ENCODE measurements at places on chromosomes 1 and 21. TPM values are rescaled to one million over a fixed set of nuclear protein-coding genes. Genes with fewer than 3 reads are reported as not detected.

DNA sequence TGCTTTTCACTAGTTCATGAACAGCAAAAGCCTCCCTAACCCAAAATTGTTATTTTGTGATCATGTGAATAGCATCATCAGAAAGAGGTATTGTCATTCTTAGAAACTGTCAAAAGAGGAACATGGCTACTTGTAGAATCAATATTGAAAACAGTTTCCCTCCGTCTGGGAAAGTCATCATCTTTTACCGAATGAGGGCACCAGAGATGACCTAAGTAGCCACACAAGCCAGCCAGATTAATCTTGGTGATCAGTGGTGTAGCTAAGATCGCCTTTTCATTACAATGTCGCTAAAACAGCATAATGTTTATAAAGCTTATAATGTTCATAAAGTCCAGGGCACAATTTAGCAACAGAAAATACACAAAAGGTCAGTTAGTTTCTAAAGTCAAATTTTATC is 136.1 kb downstream of the SIPA1L2 start:
- DNase-seq = no peak

- DNase-seq = peak; percentile 83
Observed at GRCh38 chr1:65108025-65108642, 39.9 kb upstream of the AK4 start.

Gene RGS13
- 2.3 TPM for polyA plus RNA-seq

- DNase-seq = peak; percentile 70
Observed at GRCh38 chr1:101238681-101239094, 1.9 kb downstream of the S1PR1 start.

DNA sequence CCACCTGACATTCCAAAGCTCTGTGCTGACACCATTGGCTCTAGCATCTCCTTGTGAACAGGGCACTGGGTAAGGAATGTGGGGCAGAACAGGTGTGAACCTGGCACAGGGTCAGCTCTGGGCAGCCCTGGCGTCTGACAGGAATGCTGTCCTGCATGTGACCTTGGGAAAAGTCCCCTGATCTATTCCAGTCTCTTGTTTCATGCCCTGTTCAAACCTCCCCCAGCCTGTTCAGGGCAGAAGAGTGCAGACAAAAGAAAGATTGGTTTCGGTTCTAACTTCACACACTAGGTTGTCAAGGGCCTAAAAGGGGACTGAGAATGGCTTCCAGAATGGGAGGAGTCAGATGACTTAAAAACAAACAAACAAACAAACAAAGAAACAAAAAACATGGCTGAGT is 27.6 kb upstream of the SDHB start:
- DNase-seq = no peak

DNA sequence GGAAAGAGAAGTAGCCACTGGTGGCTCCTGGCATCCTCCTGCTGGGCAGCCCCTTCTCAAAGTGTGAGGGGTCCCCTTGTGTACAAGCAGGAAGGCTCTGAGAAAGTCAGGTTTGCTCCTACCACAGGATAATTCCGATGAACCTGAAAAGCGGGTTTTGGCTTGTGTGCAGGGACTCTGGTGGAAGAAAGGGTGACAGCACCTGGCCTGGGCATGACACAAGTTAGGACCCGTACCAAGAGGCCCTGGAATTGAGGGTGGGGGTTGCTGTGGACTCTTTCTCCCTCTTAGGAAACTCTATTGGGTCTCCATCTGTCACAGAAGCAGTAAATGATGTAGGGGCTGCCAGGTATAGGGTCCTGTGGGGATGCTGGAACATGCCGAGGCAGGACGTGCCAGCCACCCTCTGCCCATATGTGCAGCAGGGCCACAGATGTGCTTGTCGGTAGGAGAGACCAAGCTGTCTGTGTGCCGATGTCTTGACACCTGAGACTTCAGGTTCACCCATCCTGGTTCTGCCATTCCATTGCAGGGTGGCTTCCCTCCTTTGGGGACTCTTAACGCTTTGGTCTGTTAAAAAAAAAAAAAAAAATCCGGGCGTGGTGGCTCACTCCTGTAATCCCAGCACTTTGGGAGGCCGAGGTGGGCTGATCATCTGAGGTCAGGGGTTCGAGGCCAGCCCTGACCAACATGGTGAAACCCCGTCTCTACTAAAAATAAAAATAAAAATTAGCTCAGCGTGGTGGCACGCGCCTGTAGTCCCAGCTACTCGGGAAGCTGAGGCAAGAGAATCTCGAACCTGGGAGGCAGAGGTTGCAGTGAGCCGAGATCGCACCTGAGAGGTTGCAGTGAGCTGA is 9.8 kb downstream of the C1orf35 start:
- DNase-seq = no peak

- DNase-seq = no peak
Observed at GRCh38 chr1:2637442-2638145, 4.8 kb upstream of the MMEL1 start.

- DNase-seq = no peak
Observed at GRCh38 chr1:116360429-116361173, 12.4 kb upstream of the ATP1A1 start.

GRCh38 chr1:156860113-156860627 is 495 bp upstream of the NTRK1 start:
- DNase-seq = no peak

GRCh38 chr1:70754701-70755100 is 292.9 kb downstream of the PTGER3 start:
- no peak for DNase-seq

DNA sequence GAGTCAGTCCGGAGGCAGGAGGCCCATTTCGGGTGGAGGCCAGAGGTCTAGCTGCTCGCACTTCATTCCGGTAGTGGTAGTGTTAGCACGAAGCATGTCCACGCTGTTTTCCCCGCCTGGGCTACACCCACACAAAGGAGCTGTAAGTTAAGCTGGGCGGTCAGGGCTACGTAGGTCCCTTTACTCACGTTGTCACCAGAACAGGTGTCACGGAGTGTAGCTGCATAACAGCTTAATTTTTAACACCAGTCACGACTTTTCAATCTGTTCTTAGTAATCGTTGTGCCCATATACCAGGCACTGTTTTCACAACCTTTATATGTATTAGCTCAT is 15.6 kb downstream of the HLX start:
- DNase-seq = no peak

DNA sequence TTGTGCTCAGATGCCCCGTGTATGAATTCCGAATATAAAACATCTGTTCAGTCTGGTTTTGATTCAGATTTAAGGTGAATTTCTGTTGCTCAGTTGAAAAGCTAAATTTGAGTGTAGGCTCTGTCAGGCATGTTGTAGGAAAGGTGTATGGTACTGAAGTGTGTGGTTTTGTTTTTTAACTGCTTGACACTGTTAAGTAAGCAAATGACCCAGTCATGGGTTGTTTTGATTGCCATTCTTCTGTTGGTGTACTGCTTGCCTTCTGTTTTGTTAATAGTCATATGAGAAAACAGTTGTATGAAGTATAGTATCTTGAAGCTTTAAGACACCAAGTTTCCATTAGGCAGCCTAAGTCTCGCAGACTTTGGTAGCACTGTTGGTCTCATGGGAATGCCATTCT is 10.0 kb downstream of the MRPS6 start:
- DNase-seq = no peak

GRCh38 chr1:217614200-217614712 is 16.6 kb downstream of the GPATCH2 start:
- DNase-seq = no peak

DNA sequence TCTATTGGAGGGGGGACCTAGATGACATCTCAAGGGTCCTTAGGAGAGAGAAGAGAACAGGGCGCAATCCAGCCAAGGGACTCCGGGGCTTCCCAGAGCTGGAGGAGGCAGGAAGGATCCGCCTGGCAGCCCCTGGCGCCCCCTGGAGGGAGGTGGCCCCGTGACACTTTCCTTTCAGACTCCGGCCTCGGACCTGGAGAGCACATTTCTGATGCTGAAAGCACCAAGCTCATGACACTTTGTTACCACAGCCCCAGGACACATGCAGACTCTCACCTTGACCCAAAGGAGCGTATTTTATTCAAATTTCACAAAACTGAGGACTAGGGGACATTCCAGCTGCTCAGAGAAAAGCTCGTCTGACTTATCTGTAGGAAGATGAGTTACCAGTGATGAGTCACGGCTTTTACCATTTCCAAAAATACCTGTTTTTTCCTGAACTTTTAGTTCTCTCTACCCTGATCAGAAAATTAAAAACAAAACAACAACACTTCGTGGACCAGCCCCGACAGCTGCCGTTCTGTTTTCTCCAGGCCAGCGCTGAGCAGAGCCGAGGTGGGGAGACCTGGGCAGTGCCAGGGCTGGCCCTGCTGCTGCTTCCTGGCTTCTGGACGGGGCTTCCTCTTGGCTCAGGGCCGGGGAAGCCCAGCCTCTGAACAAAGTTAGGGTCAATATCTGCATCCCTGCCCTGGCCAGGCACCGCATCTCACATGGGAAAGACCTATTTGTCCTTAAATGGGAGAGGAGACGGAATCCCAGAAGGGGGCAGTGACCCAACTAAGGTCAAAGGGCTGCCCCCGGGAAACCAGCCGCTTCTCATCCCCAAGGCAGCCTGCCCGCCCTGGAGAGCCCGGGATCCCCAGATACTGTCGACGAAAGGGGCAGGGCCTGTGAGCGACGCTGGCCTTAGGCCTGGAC is 21.6 kb upstream of the POFUT2 start:
- DNase-seq = peak; percentile 71

Gene MRPL55
- 61.1 TPM for polyA plus RNA-seq

GRCh38 chr1:10295481-10296085 is 85.2 kb downstream of the KIF1B start:
- DNase-seq = no peak

DNA sequence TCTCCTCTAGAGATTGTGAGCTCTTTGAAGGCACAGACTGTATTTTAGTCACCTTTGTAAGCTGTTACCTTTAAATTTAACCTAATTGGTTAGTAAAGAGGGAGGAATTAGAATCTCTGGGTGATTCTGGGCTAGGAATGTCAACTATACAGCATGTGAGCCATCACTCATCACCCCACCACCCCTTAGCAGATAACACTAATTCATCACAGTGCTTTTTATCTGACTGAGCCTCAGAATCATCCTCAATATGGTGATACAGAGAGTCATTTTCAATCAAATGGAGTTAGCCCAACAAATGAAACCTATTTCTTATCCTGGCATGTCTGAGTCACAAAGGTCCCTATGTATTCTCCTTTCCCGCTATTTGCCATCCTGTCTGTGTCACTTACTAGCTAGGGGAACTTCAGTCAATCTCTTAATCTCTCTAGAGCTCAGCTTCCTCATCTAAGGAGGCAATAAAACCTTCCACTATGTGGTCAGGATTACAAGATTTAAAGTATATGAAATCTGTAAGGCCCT is 13.3 kb downstream of the KCNJ10 start:
- no peak for DNase-seq

GRCh38 chr1:232149287-232150201 is 480.4 kb downstream of the SIPA1L2 start:
- no peak for DNase-seq

GRCh38 chr1:38166461-38166860 is 119.9 kb upstream of the POU3F1 start:
- no peak for DNase-seq

Gene CBS
- polyA plus RNA-seq = 8.5 TPM

- no peak for DNase-seq
Observed at GRCh38 chr1:59015708-59016107, 231.9 kb upstream of the JUN start.

DNA sequence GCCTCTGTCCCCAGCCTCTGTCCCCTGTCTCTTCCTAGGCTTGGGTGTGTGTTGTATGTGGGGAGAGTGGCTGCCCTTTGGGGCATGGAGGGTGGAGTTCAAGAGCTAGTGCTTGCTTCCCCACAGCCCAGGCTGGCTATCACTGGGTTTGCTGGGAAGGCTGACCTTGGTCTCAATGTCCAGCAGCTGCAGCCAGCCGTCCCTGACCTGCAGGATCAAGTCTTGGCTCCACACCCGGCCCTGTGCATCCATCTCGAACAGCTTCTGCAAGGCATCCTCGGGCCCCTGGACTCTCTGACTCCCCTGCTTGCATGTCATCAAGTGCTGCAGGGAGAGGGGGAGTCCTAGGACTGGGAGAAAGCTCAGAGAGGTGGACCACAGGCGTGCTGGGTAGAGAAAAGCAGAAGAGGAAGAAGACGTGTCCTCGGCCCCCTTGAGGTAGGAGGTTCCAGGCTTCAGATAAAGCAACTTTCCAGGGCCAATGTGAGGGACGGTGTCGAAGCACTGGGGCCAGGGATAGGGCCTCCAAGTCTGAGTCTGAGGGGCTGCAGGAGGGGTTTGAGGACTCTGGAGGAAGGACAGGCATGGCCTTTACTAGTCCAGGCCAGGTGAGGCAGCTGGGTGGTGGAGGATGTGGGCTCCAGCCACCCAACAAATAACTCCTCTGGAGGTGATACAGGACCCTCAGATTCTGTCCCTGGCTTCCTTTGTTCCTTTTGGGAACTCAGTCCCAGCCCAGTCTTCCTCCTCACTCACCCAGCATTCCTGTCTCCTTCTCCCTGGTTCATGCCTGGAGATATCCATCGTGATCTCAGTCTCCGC is 4.0 kb downstream of the EPS8L3 start:
- DNase-seq = no peak

Gene SFN
- 6.9 TPM for polyA plus RNA-seq

GRCh38 chr1:221192055-221192454 is 312.8 kb downstream of the HLX start:
- DNase-seq = no peak

Gene OPTC
- not detected for polyA plus RNA-seq

Gene FCER1A
- polyA plus RNA-seq = 0.28 TPM

- DNase-seq = no peak
Observed at GRCh38 chr1:1567152-1567875, 7.3 kb downstream of the SSU72 start.

DNA sequence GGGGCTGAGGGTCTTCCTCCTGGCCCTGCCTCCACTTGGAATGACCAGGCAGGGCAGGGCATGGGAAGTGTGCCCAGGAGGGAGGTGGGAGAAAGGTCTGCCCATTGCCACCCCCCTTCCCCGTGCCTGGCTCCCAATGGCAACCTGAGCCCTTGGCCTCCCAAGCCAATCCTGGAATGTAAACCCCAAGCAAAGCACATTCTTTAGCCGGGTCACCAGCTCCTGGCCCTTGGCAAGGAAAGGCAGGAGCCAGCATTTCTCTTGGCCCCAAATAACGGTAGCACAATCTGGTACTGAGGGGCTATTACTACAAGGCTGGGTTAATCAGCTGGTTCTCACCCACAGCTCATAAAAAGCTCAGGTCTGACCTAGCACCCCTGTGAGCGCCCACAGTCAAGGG is 6.9 kb upstream of the NUAK2 start:
- DNase-seq = no peak

DNA sequence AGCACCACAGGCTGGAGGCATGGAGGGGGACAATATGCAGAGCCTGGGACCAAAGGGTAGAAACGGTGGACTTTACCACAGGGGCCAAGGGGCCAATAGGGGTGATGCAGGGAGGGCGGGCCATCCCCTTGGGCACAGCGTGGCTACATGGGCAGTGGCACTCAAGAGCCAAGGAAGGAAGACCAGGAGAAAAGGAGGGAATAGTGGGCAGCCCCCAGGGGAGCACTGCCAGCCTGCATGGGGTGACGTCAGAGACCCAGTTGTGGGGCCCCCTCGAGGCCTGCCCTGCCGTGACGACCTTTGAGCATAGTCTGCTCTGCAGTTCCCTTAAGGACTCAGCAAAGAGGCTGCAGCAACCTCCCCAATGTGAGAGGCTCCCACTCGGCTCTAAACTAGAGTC is 95.5 kb upstream of the TMPRSS2 start:
- DNase-seq = peak; percentile 67

Gene MRPS6
- polyA plus RNA-seq = 111 TPM

Measured in large intestine (tissue), 12 donors.